ENCODE measurements at places on chromosomes 2 and 18.

DNA sequence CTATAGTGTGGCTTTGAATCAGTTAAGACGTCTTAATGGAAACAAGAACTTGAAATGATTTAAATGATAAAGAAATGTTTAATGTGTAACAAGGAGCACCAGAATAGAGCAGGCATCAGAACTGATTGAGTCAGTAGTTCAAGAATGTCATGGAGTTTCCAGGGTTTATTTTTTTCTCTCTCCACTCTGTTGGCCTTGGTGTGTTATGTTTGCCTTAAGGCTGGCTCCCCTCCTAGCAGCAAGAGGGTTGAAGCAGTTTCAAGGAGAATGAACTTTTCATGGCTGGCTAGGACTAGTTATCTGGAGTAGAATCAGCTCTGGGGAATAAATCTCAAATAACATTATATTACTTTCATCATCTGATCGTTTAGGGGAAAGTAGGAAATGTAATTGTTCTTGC, 13.4 kb upstream of the GLS start:
- DNase-seq, result no peak

DNA sequence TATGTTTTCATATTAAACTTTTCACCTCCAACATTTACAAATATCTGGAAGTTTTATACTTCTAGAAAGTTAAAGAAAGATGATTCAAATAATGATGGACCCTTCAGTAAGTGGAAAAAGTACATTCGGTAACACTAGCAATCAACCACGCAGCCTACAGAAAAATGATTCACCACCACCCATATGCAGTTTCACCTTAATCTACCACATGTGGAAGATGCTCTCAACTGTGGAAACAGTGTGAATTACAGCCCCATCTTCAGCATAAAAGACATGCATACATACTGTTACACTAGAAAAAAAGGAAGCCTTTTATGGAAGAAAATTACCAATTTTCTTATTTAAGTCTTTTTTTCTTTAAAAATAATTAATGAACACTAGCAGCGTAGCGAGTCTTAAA, 1.1 kb downstream of the SLC38A11 start:
- DNase-seq, result no peak

- DNase-seq, result no peak
Measured at GRCh38 chr2:204899983-204900382, 354.7 kb downstream of the PARD3B start.

DNA sequence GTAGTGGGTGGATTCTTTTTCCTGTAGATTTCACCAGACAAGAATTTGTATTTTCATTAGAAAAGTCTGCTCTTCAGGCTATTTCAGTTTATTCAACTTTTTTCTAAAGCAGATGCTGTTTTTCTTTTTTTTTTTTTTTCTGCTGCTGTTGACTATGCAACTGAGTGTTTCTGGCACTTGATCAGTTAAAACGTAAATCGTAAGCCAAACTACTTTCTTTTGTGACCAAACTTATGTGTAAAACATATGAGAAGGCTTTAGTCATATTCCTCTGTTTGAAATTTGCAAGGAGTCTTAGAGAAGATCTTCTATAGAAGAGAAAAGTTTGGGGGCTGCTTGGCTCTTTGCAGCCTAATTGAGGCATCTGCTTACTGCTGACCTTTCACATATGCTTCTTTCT, 170.1 kb downstream of the PARD3B start:
- DNase-seq, result no peak

DNA sequence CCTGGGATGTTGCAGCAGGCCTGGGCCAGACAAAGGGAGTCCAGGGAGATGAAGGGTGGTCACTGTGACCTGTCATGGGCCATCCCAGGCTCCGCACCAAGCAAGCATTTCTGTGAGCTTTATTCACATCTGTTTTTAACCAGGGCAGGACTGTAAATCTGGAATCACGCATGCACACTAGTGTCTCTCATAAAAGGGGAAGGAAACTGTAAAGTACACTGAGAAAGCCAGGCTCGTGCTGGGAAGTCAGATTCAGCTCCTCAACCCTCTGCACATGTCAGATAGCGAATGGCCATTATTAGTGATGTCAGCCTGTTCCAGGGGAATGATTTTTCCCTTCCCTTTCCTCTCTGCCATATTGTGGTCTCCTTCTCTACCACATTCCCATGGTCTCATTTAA, 818.6 kb upstream of the RAB6C start:
- DNase-seq, result no peak

Data from stimulated activated naive B cell treated with anti-CD40 and anti-IgM and Interleukin-4, amounts not matched to agents 10 μg/mL and 1 μg/mL and 100 μg/mL, for 72 hours (primary cell).